ENCODE measurements at places on chromosomes 7 and 10.

DNA sequence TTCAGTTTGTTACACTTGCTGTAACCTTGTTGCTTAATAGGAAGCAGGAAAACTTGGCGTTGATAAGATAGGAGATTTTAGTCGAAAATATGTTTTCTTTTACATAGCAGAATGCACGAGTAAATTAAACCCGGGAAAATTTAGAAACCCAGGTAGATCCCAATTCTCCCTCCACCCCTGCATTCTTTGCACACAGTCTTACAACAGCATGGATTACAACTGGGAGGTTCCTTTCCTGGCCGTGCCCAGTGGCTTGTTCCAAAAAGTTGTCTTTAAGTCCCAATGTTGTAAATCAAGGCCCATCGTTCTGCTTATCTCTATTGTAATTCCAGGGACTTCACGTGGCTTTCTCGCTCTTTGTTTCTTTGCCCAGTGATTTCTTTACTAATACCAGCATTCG is 1.1 kb upstream of the DPY19L1 start:
- DNase-seq: no peak

GRCh38 chr7:3159445-3159844 is 115.8 kb upstream of the CARD11 start:
- no peak for DNase-seq

DNA sequence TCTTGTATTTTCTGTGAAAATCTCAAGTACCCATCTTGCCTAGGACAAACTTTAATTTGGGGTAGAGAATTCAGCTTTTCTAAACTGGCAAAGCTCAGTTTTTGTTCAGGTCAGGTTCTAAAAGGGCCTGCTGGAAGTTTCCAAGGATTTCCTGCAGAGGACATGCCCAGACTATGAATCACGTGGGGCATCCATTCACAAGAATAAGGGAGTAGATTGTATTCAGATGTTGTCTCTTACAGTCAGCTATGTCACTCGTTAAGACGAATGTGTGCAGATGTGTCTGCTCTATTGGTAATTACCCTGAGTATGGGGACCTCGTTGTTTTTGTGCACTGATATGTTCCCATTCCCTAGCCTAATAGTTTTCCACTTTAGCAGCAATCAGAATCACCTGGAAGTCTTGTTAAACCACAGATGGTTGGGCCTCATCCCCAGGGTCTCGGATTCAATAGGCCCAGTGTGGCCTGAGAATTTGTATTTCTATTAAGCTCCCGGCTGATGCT is 81.0 kb upstream of the ITPRID1 start:
- no peak for DNase-seq

DNA sequence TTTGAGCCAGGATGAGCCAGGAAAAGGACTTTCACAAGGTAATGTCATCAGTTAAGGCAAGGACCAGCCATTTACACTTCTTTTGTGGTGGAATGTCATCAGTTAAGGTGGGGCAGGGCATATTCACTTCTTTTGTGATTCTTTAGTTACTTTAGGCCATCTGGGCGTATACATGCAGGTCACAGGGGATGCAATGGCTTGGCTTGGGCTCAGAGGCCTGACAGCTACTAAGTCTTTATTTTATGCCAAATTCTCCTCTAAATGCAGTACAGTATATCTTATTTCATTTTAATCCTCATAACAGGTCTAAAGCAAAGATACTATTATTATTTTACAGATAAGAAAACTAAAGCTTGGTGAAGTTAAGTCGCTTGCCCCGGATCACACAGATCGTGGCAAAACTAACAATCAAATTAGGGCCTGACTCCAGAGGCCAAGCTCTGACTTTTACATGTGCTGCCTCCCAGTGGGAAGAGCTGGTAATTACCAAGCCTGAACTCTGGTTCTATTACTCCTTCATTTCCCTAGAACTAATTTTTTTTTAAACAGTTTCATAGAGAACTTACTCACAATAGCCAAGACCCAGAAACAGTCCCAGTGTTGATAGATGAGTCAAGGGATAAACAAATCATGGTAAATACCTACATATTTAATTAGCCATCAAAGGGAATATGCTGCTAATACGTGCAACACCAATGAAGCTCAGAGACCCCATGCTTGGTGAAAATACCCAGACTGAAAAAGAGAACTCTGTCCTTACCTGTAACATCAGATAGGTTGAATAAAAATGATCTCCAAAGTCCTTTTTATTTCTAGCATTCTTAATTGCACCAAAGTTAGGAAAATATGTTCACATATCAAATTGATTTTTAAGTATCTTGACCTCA is 35.4 kb downstream of the C7orf25 start:
- peak; percentile 45 for DNase-seq

DNA sequence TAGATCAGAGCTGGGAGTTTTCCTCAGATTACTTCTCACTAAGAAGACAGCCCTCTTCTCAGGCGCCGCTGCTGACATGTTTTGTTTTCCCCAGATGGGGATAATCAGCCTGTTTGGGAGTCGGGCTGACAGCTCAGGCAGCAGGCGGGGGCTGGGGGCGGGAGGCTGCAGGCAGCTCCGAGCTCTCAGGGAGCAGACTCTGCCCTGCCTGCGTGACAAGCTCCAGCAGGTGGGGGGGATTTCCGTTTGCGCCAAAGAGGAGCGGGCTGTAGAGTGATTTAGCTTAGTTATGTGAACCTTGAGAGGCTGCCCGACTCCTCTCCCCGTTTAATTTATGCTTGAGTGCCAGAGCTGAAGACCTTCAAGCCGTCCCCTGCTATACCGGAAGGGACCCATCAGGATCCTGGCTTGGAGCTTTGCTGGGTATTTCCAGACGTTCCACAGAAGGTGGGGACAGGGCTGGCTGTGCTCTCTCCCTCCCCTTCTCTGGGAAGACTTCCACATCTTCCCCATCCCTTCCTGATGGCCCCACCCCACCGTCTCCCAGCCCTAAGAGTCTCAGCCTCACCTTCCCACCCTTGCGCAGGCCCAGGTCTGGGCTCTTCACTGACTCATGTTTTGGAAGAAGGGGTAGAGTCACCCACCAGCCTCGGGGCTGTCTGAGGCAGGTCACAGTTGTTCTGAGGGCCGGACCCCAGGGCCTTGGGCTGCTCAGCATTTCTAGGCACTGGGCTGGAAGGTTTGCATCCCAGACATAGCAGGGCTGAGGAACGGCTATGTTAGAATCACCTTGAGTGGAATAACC is 24.7 kb upstream of the ADCYAP1R1 start:
- no peak for DNase-seq

DNA sequence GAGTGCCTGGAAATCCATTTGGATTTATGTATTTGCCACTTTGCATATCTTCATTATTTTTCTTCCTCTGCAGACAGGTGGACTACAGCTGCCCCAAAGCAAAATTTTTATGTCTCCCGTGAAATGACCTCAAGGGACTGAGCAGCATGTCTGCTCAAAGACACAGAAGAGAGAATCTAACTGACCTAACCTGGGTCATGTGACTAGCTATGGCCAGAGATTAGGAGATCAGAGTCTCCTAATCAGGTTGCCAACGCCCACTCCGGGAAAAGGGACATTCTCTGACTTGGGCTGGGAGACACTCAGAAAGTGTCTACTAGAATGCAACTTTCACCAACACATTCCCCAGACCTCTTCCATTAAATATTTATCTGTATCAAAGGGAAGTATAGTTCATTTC is 2.5 kb upstream of the BAMBI start:
- no peak for DNase-seq

GRCh38 chr10:36515319-36515718 is 610.1 kb upstream of the ANKRD30A start:
- no peak for DNase-seq

- no peak for DNase-seq
Measured at GRCh38 chr7:79451580-79451979, 1.9 kb downstream of the MAGI2 start.

GRCh38 chr7:156019776-156020565 is 207.7 kb upstream of the SHH start:
- DNase-seq: no peak

GRCh38 chr10:42491001-42491592 is 147.3 kb downstream of the ZNF33B start:
- no peak for DNase-seq

DNA sequence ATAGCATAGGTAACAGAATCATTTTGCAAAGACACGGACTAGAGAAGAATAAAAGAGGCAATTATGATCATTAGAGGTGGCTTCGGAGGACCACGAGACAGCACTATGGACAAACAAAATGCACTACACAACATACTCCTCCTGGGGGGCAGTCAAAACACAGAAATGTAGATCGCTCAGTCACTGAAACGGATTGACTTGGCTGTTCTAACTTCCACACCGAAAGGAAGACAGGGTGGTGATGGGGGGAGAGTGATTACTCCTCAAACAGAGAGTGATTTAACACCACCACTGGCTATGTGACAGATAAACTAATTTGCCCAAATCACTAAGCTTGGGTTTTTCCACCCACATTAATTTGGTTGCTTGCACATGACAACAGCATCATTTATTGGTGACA is 14.1 kb upstream of the PPA1 start:
- DNase-seq: no peak

DNA sequence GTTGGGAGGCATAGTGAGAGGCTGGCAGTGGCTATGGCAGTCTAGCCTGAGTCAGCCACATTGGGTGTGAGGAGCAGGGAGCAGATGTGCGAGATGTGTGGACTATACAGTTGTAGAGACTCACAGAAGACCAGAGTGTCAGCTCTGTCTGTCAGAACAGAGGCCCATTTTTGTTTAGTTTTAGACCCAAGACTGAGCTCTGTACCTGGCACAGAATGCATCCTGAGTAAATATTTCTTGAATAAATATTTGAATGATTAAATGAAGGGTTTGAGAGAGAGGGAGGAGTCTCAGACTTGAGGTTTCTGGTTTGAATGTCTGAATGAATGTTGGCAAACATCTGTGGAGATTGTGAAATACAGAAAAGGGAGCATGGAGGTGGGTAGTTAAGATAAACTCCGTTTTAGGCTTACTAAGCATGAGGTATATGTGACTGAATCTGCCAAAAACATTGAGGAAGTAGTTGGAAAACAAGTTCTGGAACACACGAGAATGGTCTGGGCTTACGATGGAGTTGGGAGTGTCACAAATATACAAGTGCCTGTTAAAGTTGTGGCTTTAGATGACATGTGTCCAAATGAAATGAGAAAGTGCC is 3.6 kb downstream of the SEC23IP start:
- DNase-seq: no peak

- no peak for DNase-seq
Measured at GRCh38 chr7:90007001-90007654, 147.1 kb upstream of the STEAP1 start.

- no peak for DNase-seq
Measured at GRCh38 chr10:106224676-106225075, 939.8 kb downstream of the SORCS1 start.

DNA sequence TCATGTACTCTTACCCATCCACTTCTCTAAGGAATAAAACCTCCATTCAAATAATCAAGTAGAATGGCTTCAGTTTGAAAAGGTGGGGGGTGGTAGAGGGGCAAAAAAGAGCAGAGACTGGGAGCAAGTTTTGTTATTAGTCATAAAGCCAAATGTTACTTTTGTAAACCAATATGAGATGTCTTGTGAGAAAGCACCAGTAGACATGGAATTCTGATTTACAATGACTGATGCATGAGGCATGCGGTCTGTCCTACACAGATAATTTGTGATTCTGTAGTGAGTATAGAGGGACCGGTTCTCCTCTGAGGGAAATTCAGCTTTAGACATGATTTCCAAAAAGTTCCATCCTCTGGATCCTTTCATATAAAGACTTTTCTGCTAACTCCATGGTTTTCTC is 12.9 kb upstream of the ABCA13 start:
- DNase-seq: no peak

DNA sequence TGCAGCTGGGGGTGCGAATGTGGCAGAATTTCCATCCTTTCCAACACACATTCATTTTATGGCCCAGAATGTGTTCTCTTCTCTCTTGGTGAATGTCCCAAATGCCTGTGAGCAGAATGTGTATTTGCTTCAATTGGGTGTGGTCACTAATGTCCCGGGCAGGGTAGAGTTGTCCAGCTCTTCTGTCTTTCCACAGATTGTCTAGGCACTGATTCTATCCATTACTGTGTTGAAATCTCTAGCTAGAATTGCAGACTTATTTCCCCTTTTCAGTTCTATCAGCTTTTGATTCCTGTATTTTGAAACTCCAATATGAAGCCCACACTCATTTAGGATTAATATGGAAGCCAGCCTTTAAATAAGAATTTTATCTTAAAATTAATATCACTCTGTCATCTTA is 14.0 kb upstream of the AKR1E2 start:
- DNase-seq: no peak

- DNase-seq: no peak
Measured at GRCh38 chr10:5963071-5963470, 14.3 kb downstream of the IL15RA start.

DNA sequence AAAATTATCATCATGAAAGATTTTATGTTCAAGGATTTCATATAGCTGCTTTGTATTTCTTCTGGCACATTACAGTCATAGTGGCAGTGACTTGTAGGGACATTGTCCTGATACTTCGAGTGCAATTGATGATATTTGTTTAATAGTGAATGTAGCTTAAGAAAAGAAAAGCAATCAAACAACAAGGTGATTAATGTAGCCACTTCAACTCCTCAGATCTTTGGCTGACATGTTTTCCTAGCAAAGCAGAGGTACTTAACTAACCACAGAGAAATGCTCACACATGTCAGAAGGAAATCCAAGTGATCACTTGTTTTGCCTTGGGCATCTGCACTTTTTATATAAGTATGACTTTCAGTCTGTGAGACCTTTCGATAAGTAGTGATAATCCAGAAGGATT is 470.3 kb downstream of the AUTS2 start:
- no peak for DNase-seq

GRCh38 chr7:12066521-12066920 is 144.6 kb upstream of the TMEM106B start:
- DNase-seq: peak; percentile 15

GRCh38 chr7:144997512-144997911 is 161.7 kb upstream of the TPK1 start:
- DNase-seq: no peak

DNA sequence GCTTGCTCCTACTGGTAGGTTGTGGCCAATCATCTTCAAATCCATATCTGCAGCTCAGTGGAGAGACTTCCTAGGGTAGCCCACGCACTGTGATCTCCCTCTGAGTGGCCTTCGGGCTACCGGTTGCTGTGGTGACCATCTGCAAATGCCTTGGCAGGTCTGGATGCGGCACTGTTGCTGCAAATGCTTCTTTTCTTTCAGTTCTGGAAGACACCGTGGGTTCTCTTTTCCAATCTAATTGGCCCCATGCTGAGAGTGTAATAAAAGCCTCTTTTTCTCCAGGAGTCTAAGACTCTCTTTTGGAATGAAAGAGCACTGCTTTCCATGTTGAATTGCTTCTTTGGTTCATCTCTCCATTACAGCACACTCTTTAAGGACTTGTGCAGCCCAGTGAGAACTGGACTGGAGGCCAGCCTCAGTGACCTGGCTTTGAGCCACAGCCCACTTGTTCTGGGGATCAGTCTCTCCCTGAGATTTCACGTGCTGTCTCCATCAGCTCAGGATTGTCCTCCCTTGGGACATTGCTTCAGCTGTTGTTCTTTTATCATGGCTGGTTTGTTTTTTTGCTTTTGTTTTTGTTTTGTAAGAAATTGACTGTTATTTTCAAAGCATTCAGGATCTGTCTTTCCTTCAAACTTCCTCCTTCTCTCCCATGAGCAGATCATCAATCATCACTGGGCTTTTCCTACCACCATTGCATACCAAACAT is 286.6 kb downstream of the BMPER start:
- no peak for DNase-seq

Data from stimulated activated naive B cell treated with anti-CD40 and anti-IgM and Interleukin-4, amounts not matched to agents 10 μg/mL and 1 μg/mL and 100 μg/mL, for 72 hours (primary cell).